Endodermal cell (in vitro differentiated cells): ENCODE measurements at places on chromosomes 3 and 15.
A peak's percentile ranks its signal among the peaks of the same experiment; 100 is the strongest.

GRCh38 chr3:100209948-100210771, 50.6 kb upstream of the TBC1D23 start:
- DNase-seq, result no peak
- no peak overlapping the region for H3K4me3 ChIP-seq
- no peaks in the 10 kb centered on the region for H3K4me1 ChIP-seq
- H3K27ac ChIP-seq, result peak overlapping the region; percentile 68
- no peaks in the 10 kb centered on the region for H3K27me3 ChIP-seq

GRCh38 chr3:48851407-48851806, 3.7 kb upstream of the PRKAR2A start:
- H3K36me3 ChIP-seq, result no peaks in the 10 kb centered on the region
- peak; percentile 56 for DNase-seq
- H3K27me3 ChIP-seq, result no peaks in the 10 kb centered on the region
- peaks cover 7% of the 10 kb centered on the region for H3K4me1 ChIP-seq
- H3K27ac ChIP-seq, result no peak overlapping the region
- H3K4me3 ChIP-seq, result no peak overlapping the region

DNA sequence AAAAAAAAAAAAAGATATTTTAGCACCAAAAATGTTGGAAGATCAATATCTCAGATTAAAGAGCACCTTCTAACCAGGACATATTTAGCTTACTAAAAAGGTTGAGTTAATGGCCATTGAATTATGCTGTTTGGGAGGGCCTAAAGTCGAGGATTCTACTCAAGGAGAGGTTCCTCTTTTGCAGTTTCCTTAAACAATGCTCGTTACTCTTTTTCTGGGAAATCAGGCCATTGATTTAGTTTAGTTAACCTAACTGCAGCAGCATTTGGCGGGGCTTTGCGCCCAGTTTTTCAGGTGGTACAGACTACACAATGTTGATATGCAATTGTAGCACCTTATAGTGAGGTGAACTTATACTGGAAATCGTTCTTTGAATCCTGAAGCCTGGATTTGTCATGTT, 6.8 kb downstream of the ABHD2 start:
- H3K27ac ChIP-seq, result no peak overlapping the region
- H3K27me3 ChIP-seq, result no peaks in the 10 kb centered on the region
- H3K4me1 ChIP-seq, result no peaks in the 10 kb centered on the region
- no peaks in the 10 kb centered on the region for H3K36me3 ChIP-seq

- H3K4me1 ChIP-seq, result peaks cover 10% of the 10 kb centered on the region
- H3K4me3 ChIP-seq, result peak overlapping the region; percentile 88
- H3K27me3 ChIP-seq, result no peaks in the 10 kb centered on the region
- no peak overlapping the region for H3K27ac ChIP-seq
- H3K36me3 ChIP-seq, result peaks cover 10% of the 10 kb centered on the region
These were observed 472 bp downstream of the CHST14 start for GRCh38 chr15:40471105-40471807.

DNA sequence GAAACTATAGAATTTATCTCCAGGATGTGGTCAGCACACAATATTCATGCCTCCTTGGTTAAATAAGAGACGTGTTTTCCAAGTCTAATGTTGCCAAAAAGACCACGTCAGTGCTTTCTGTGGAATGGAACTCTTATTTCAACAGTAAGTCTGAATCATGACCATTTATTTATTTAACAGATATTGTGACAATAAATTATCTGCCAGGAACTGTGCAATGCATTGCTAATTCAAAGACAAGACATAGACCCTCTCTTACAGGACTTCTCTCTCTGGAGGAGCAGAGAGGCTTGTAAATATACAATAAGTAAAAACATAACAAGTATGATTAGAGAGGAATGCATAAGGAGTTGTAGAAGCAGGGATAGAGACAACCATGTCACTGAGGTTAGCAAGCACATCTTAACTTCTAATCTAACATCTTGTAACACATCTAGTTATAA, 227.5 kb downstream of the DTWD1 start:
- no peaks in the 10 kb centered on the region for H3K27me3 ChIP-seq
- H3K4me3 ChIP-seq, result no peak overlapping the region
- no peaks in the 10 kb centered on the region for H3K36me3 ChIP-seq
- H3K27ac ChIP-seq, result no peak overlapping the region

DNA sequence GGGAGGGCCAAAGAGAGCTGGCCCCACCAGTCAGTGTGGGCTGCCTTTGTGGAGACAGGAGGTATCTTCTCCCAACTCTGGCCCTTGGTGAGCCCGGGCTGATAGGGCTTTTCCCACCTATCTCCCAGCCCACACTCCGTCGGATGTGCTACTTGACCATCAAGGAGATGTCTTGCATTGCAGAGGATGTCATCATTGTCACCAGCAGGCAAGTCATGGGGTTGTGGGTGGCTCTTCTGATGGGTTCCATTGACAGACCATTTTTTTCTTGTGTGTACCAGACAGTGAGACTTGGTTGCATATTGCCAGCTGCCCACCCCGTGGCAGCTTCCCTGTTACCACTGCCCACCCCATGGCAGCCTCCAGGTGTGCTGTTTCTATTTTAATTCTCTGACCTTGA, 3.3 kb downstream of the COPG1 start:
- no peak for DNase-seq
- H3K36me3 ChIP-seq, result peaks cover 60% of the 10 kb centered on the region
- H3K27ac ChIP-seq, result no peak overlapping the region
- H3K4me1 ChIP-seq, result no peaks in the 10 kb centered on the region

GRCh38 chr15:63107895-63108546, 13.6 kb upstream of the LACTB start:
- H3K36me3 ChIP-seq, result no peaks in the 10 kb centered on the region
- no peak overlapping the region for H3K4me3 ChIP-seq
- H3K4me1 ChIP-seq, result no peaks in the 10 kb centered on the region
- H3K27me3 ChIP-seq, result no peaks in the 10 kb centered on the region
- DNase-seq, result no peak

DNA sequence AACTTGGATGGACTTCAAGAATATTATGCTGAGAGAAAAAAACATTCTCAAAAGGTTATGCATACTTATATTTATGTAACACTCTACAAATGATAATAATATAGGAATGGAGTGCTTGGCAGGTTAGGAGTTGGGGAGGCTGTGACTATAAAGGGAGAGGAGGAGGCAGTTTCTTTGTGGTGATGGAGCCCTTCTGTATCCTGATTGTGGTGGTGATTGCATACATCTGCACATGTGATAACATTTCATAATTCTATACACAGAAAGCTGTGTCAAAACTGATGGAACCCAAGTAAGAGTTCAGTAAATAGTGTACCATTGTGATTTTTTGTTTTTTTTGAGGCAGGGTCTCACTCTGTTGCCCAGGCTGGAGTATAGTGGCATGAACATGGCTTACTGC, 31.7 kb upstream of the FAM3D start:
- H3K36me3 ChIP-seq, result no peaks in the 10 kb centered on the region
- no peak for DNase-seq
- no peak overlapping the region for H3K4me3 ChIP-seq

DNA sequence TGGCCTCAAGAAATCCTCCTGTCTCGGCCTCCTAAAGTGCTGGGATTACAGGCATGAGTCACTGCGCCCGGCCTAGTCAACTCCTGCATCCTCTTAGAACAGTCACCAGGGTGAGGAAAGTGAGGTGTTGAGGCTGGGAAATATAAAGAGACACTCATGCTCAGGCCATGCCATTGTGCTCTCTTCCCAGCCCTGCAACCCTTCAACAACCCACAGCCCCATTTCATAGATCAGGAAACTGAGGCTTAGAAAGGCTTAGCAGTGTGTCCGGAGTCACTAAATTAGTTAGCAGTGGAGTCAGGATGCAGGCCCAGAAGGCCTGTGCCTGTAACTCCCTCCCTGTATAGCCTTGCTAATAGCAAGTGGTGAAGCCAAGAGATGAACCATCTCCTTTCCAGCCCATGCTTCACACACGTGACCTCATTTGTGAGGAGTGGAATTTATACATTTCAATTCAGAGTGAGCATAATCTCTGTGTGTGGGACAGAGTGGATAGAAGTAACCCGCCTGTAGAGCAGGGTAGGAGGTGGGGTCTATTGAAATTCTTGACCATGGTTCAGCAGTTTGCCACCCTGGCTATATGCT, 51.7 kb upstream of the USP3 start:
- no peaks in the 10 kb centered on the region for H3K36me3 ChIP-seq
- no peak overlapping the region for H3K27ac ChIP-seq
- no peak for DNase-seq

DNA sequence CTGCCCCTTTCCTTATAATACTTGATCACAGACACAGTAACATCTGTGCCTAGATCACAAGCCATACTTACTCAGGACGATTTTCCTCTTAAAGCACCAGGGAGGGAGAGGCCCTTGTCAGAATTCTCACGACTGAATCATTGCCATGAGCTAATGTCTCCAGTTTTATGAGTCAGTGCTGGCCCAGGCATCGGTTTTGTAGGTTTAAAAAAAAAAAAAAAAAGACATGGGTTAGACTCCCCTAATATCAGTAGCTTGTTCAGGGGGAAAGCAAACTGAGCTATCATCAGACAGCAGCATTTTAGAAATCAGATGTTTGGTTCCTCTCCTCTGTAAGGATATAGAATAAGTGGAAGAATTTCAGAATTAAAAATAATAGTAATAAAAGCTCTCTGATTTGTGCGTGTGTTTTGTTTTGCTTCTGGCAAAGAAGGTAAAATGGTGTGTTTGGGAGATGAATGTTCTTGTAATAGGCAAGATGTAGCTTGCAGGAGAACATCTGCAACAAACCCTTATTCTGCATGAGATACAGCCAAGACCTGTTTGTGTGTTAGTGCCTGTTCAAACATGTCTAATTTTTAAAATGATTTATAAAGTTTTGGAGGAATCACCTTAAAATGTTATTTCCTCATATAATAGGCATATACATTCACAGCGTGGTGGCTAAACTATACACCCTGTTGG, 193.6 kb downstream of the TP63 start:
- DNase-seq, result no peak
- H3K4me3 ChIP-seq, result no peak overlapping the region
- H3K4me1 ChIP-seq, result no peaks in the 10 kb centered on the region

DNA sequence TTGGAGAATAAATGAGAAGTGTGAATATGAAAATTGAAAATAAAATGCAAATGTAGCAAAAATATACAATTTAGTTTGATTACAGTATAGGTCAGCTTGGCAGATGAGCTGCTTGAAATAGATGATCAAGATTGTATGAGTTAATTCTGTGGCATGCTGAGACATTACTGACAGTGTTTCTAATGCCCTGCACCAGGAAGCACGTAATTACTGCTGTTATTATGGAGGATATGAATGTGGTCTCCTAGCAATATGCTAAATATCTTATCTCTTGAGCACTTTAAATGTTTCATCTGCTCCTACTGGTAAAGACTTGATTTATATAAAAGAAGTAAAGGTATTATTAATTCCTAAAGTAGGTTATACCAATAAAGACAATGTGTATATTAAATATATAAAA, 1015.5 kb downstream of the PLOD2 start:
- H3K27me3 ChIP-seq, result no peaks in the 10 kb centered on the region
- no peak overlapping the region for H3K4me3 ChIP-seq
- H3K4me1 ChIP-seq, result no peaks in the 10 kb centered on the region

- no peaks in the 10 kb centered on the region for H3K36me3 ChIP-seq
- H3K4me1 ChIP-seq, result no peaks in the 10 kb centered on the region
- no peak overlapping the region for H3K27ac ChIP-seq
- no peak overlapping the region for H3K4me3 ChIP-seq
- H3K27me3 ChIP-seq, result no peaks in the 10 kb centered on the region
These were observed 771.1 kb upstream of the GRM7 start for GRCh38 chr3:6089780-6090179.

DNA sequence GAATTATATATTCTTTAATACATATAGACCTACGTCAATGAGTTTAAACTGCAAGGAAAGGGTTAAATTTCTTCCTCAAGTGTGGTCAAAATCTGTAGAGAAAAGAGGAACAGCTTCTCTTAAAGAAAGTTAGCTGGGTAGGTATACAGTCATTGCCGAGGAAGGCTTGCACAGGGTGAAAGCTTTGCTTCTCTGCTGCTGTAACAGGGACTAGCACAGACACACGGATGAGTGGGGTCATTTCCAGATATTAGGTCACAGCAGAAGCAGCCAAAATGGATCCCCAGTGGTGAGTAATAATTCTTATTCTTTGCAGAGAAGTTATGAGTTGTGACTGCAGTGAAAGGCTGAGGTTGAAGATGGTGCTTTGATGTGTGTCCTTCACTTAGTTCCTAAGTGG, at the start of gene CD86:
CD86 (plus strand) TSS at position 148 of the 400 bp plus-strand sequence; CDS start at position 276, 128 bp downstream.
- no peak within 1 kb of the TSS for H3K27ac ChIP-seq
- H3K36me3 ChIP-seq, result no peaks in the 10 kb centered on the region
- H3K27me3 ChIP-seq, result no peaks in the 10 kb centered on the region
- DNase-seq, result no peak
- peaks cover 3% of the 10 kb centered on the region for H3K4me1 ChIP-seq

- H3K27ac ChIP-seq, result no peak overlapping the region
- H3K27me3 ChIP-seq, result no peaks in the 10 kb centered on the region
- no peaks in the 10 kb centered on the region for H3K36me3 ChIP-seq
- no peak overlapping the region for H3K4me3 ChIP-seq
- peak; percentile 51 for DNase-seq
These were observed 462.2 kb downstream of the NSUN3 start for GRCh38 chr3:94525043-94525442.

DNA sequence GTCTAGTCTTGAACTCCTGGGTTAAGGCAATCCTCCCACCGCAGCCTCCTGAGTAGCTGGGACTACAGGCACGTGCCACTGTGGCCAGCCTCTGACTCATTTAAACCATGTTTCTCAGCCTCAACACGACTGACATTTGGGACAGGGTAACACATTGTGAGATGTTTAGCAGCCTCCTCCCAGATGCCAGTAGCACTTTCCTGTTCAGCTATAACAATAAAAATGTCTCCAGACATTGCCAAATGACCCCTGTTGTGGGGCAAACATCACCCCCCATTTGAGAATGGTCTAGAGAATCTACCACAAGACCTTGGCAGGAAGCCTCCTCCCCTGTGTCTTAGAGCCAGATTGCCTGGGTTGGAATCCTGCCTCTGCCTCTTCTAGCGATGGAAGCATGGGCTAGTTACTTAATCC, 8.4 kb downstream of the TMEM40 start:
- H3K27ac ChIP-seq, result no peak overlapping the region
- no peaks in the 10 kb centered on the region for H3K4me1 ChIP-seq
- peaks cover 17% of the 10 kb centered on the region for H3K27me3 ChIP-seq
- H3K36me3 ChIP-seq, result no peaks in the 10 kb centered on the region
- no peak for DNase-seq

- H3K4me1 ChIP-seq, result peaks cover 3% of the 10 kb centered on the region
- H3K27me3 ChIP-seq, result no peaks in the 10 kb centered on the region
- peak; percentile 43 for DNase-seq
- no peak overlapping the region for H3K27ac ChIP-seq
- no peak overlapping the region for H3K4me3 ChIP-seq
These were observed 21.0 kb downstream of the SEC61A1 start for GRCh38 chr3:128073185-128073725.

- H3K36me3 ChIP-seq, result peaks cover 3% of the 10 kb centered on the region
- DNase-seq, result no peak
- H3K4me3 ChIP-seq, result no peak overlapping the region
- H3K27me3 ChIP-seq, result no peaks in the 10 kb centered on the region
- peaks cover 2% of the 10 kb centered on the region for H3K4me1 ChIP-seq
- no peak overlapping the region for H3K27ac ChIP-seq
These were observed 3.3 kb upstream of the ADPGK start for GRCh38 chr15:72786676-72787345.

DNA sequence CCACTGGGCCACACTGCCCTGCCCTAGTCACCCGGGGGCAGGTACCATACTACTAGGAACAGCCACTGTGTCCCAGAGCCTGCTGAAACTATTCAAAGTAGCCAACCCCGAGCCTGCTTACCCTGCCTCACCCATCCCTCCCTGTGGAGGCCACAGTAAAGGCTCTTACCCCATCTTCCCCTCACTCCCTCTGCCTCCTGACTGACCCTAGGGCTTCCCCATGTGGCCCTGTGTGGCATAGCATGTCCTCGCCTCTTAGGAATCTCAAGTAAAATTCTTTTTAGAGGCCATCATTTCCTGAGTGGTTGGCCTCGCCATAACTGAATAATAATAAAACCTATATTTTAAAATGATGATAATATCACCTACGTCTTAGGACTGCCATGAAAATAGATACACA, 112.2 kb upstream of the SLC6A11 start:
- no peaks in the 10 kb centered on the region for H3K36me3 ChIP-seq
- no peak overlapping the region for H3K27ac ChIP-seq
- no peak overlapping the region for H3K4me3 ChIP-seq
- peak; percentile 89 for DNase-seq
